ENCODE measurements at places on chromosomes 4 and X.

DNA sequence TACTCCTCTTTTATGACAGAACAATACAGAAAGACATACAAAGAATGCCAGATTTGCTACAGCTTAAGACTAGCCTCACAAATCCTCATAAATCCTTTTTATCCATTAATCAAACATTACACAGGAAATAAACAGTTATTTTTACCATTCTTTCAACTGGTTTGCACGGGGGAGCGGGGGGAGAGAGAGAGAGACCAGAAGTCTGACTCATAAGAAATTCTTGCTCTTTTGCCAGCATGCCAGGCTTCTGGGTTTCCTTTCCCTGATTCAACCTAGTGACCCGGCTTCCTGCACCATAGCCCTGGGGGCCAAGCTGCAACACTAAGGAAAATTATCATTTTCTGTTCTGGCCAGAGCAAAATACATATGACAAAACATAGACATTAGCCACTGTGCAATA is 6.8 kb upstream of the RRAGB start:
- DNase-seq = no peak

- no peak for DNase-seq
Measured at GRCh38 chr4:172141025-172141424, 327.8 kb downstream of the GALNTL6 start.

- DNase-seq = no peak
Measured at GRCh38 chr4:66059556-66059955, 389.3 kb upstream of the EPHA5 start.

DNA sequence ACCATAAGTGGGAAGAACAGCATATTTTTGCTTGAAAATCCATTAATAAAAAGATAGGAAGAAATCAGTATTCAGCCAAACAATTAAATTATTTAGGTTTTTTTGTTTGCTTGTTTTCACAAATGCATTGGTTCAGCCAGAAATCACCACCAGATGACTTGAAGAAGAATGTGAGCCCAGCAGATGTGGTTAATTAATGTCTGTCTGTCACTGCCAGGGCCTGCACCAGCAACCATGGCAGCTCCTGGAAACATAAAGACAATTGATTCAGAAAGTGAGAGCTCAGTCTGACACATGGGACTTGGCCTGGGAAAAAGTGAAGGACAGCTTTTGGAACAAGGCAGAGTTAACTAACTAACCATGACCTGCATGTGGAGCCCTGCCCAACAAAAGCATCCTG is 74.0 kb downstream of the MAOB start:
- DNase-seq = no peak

DNA sequence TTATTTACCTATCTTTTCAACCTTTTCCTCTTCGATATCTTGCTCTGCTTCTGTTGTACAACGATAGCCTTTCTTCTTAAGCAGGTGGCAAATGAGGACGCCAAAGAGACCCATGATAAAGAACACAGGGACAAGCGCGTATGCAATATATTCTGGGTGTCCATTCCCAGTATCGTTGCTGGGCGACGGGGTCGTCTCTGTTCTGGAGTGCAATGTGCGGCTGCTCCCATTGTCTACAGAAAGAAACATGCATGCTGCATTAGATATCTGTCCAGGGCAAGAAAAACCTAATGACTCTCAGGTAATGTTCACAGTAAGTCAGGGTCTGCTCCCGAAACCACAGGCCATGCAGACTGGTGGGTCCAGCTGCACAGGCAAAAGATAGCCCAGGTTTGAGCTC is 36.9 kb downstream of the RELL1 start:
- no peak for DNase-seq

DNA sequence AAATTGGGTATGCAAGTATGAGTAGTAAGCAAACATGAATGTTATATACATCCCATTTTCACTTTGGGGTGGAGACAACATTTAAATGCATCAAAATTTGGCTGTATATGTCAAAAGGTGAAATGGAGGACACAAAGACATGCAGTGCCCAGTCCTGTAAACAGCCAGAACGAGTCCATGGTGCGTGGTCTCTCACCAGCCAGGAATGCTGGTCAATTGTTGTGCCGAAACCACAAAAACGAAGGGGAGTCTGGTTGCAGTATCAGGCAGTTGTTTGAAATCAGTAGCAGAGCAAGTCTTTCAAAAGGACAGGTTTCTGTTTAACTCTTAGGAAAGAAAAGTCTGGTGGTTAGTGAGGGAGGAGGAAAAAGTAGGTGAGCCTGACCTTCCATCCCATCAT is 22.3 kb upstream of the RNF150 start:
- no peak for DNase-seq

DNA sequence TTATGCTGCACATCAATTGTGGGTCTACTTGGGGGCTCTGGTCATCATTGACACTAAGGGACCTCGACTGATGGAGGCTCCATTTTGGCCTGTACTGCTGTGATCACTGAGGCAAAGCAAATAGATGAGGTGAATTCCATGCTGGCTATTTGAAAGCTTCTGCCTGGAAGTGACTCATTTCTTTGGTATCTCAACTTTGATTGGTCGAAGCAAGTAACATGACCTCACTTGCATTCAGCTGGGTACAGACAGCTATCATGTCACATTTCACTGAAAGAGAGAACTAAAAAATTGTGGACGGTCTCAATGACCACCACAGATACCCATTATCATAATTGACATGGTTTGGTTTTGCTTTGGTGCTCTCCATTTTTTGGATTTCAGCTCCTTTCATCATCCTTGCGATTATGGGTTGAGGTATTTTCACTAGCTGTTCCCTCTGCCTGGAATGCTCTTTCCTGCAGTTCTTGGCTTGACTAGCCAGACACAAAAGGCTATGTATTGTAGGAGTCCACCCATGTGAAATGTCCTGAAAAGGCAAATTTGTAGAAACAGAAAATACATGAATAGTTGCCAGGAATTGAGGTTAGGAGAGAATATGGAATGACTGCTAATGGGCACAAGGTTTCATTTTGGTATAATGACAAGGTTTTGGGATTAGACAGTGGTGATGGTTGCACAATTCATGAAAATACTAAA is 369.2 kb upstream of the LCORL start:
- DNase-seq = no peak

GRCh38 chr4:185215261-185215660 is 5.9 kb downstream of the SNX25 start:
- no peak for DNase-seq

DNA sequence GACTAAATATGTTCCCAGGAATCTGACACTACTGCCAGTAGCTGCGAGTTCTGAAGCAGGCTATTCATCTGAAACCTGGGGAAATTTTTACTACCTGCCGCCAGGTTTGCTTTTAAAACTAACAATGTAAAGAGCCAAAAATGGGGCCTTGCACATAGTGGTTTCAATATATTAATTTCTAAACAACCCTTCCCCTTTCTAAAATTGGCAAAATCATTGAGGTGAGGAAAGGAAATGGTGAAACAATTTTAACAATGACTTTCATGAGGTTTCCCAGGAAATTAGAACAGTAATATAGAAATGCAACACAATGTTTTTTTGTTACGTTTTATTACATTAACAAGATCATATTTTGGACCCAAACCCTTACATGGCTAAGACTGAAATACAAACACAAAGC is 21.3 kb downstream of the FANCB start:
- no peak for DNase-seq

All from GM20000 (cell line).